ENCODE measurements at places on chromosomes 7 and 10.

- DNase-seq: no peak
Observed at GRCh38 chr10:122083478-122084025, 94.6 kb downstream of the TACC2 start.

- no peak for DNase-seq
Observed at GRCh38 chr7:116998567-116999175, 45.4 kb downstream of the ST7 start.

DNA sequence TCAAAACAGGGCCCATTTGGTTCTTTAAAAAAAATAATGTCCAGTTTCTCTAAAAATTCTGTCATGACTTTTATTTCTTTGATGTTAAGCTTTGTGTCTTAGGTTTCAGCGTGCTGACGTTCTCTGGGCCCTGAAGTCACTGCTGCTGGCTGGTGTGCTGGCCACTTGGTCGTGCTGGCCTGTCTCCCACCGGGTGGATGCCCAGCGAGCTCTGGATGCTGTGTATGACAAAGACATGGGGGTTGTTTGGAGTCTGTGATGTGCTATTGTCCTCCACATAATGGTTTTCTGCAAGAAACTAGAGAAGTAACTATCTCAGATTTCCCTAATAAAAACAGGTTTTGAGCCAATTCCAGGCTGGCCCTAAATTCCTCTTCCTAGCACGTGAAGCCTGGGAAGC lies 9.5 kb upstream of the IDI2 start:
- DNase-seq: no peak

DNA sequence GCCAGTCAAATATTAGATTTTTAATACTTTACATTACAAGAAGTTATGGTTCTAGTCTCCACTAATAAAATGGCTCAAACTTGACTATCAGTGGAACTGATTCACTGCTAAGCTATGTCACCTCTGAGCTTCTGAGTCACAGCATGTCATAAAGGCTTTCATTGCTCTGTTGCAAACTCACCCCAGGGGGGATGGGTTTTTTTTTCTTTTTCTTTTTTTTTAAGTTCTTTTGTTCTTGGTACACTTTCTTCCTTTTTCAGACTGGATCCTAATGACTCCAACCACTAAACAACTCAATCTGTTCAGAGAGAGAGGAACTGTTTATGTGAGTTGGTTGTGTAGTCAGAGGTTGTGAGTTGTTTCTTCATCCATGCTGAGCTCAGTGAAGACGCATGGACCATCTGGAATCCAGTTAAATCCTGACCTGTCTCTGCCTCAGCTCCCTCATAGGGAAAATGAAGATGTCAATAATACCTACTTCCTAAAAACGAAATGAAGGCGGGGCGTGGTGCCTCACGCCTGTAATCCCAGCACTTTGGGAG lies 11.0 kb downstream of the MYOF start:
- DNase-seq: no peak

- peak; percentile 59 for DNase-seq
Observed at GRCh38 chr7:39950473-39951225, 593 bp downstream of the CDK13 start.

DNA sequence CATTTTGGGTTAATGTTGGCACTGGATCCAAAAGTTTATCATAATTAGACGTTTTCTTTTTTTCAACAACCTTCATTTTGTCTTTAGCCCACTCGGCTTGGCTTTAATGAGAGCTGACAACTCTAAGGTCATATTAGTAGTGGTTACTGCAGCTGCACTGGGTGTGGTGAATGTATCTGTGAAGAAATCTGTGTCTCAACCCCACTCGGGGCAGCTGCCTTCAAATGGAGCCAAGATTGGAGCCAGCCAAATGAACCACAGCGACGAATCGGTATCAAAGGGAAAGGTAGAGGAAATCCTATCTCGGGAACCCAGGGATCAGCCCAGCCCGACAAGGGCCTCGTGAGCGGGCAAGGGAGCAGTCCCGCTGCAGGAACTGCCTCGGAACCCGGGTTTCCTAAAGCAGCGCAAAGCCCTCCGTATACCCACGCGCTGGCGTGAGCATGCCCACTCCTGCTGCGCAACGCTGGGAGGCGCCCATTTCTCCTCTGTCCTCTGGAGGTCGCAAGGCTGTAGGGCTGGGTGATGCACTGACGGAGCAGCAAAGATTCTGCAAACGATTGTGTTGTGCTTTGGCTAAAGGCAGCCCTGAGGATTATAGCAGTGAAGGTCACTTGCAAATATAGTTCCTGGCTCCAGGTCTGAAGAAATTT lies 98.7 kb upstream of the MBL2 start:
- DNase-seq: no peak

GRCh38 chr10:108250936-108251620 lies 1086.6 kb upstream of the SORCS1 start:
- DNase-seq: no peak

DNA sequence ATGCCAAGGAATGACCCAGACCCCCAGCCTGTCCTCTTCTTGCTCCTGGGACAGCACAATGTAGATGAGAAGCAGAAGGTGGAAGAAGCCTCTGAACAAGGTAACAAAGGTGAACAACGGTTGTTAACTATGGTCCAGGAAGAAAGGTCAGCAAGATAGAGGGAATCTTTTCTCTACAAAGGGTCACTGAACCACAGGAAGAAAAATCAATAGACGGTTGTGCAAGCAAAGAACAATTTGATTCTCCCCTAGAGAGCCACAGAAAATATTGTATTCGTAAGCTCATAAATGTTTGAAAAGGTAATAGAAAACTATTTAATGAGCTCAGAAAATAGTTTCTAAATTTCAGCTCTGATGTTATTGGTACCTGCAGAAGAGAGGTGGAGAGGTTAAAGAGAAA lies 111.3 kb downstream of the ST8SIA6 start:
- no peak for DNase-seq

DNA sequence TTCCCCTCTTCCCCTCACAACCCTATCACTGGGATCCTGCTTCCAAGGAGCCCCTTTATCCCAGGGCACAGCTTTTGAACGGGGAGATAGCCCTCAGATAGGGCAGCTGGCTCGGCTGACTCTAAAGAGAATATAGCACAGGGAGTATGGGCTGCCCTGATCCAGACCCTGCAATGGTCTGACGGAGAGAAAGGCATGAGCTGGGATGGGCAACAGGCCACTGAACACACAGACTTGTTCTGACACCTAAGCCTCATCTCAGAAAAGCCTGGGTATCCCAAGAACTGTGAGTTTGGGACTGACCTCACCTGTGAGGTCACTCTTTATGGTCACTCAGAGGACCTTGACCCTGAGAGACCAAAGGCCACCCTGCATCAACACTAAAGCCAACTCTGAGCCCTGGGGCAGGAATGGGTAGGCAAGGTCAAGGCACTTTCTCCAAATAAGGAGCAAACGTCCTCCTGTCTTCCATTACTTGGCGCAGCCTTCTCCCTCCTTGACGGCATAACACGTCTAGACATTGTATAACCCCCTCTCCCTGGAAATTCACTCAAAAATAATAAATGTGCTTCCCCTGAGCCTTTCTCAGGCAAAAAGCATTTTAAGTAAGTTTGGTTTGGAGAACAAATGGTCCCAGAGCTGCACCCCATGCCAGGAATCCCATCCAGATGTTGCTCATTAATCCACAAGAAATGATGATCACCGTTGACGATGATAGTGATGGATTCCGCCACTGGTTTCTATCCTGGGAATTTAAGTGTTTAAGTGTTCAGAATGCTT lies 8.2 kb upstream of the LRRC18 start:
- DNase-seq: no peak

- DNase-seq: no peak
Observed at GRCh38 chr7:27532314-27532713, 130.4 kb downstream of the HIBADH start.

DNA sequence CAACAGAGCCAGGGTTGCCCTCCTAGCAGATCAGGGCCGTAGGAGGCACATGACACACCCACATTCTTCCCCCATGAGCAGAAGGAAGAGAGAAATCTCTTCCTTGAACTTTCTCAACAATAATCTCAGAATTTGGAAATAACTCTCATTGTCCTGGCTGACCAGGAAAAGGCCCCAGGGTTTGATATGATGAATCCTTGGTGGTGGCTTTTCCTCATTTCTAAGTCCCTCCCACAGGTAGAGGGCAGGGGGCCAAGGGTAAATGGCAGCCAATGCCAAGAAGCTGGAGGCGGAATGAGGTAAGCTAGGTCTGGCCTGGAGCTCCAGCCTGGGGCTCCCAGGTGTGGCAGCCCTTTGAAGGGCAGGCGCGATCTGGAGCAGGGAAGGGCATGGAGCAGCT lies 67.8 kb downstream of the GRB10 start:
- DNase-seq: no peak

- DNase-seq: no peak
Observed at GRCh38 chr7:133789974-133790373, 337.2 kb upstream of the LRGUK start.

DNA sequence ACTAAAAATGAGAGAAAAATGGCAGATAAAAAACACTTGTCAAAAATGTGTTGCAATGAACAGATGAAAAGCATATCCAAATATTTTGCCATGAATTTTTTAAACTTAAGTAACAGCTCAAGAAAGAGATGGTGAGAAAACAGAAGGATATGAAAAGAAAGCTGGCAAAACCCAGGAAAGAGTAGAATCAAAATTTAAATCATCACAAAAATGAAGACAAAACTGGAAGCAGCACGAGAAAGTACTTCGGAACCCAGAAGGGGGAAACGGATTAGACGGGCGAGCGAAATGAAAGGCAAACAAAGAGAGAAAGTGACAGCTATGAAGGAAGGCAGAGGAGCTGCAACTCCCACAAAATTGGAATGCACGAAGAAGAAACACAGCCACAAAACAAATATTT lies 60.2 kb downstream of the KCNH2 start:
- no peak for DNase-seq

DNA sequence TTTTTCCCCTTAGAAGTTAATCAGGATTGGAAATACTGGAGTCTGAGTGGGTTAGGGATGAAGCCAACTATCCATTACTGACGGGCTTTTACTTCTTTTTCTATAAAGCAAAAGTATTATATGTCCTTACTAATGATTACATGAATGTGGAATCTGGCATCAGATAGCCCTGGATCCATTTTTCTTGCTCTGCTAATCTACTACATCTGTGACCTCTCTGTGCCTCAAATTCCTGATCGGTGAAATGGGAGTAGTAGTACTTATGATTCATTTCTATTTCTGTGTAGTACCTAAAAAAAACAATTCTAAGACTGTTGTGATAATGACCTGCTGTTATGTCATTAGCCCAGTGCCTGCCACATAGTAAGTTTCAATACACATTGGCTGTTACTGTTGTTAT lies 621.6 kb downstream of the SORCS3 start:
- DNase-seq: no peak

GRCh38 chr7:44383566-44383965 lies 58.2 kb upstream of the CAMK2B start:
- DNase-seq: no peak

GRCh38 chr10:88415533-88416130 lies 167.5 kb downstream of the RNLS start:
- DNase-seq: no peak

DNA sequence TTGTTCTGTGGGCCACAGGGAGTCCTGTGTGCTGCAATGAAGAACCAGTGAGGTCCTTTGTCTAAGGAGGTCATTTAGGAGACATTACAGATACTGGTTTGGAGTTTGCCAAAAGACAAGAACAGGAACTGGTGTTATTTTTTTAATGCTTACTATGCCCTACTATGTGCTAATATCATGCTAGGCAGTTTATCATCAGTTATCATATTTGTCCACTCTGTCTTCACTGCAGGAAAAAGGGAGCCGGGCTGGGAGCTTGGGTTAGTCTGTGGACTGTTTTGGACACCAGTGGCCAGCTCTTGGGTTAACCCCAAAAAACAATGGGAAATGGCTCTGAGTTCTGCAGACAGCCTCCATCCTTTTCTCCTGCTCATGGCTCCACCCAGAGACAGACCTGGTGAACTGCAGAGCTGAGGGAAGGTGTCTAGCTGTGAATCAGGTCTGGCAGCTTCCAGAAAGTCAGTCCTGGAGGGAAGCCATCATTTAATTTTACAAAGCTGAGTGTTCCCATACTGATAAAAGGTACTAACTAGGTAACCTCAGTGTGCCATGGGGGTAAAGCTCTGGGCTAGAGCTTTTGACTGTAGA lies 101.2 kb upstream of the ZNF746 start:
- DNase-seq: peak; percentile 66

DNA sequence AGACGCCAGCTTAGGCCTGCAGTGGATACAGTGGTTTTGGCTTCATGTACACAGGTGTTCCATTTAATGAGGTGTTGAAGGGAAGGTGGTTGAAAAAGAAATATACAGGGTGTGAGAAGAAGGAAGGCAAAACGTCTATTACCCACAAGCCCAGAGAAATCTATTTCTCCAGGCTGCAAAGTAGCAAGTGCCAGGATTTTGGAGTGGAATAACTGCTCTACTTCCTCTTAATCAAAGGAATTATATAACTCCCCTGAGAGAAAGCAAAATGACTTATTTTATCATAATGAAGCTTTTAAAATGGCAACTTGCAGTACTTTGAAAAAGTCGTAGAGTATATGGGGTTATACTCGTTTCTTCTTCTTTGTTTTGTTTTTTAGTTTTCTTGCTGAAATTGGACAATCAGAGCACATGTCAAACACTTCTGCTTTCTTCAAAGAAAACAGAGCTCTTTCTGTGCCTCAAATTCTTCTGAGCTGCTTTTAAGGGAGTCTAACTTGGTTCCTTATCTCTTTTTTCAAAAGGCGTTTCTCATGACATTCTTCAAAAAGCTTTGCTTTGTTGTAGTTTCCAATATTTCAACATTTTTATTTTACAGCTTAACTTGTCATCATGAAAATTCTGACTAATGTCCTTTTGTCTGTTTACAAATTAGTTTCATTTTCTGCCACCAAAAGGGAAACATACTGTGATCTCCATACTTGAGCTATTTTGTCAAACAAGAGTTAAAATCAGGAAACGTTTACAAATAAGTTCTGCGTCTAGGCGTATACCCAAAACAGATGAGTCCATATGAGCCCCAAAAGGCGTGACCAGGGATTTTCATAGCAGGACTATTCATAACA lies 289.7 kb downstream of the FRMD4A start:
- DNase-seq: no peak

DNA sequence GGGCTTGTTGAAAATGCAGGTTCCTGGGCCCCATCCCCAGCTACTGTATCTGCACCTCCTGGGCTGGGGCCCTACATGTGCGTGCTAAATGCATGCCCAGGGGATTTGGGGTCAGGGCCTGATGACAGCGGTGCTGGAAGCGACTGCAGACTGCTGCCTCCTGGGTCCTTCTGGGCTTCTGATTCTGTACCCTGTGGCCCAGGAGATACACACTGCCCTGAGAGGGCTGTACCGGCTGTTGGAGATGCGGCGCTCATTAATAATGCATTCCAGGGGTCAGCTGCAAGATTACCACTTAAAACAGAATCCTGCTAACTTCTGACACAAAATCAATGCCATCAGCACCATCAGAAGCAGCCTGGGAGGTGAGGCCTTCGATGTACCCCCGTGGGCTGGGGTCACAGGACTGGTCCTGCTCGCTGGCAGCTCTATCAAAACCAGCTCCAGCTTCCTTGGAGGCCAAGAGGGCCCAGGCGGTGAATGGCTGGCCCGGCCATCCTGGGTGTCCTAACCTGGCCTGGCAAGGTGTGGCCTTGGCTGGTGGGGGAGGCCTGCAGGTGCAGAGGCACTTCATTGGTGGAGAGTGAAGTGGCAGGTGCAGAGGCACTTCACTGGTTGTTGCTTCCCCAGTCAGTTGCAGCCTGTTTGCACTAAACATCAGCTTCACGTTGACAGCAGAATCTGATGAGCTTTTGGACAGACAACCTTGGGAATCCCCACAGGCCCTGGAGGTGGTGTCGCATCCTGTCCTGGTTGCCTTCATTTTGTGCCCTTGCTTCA lies 79.2 kb downstream of the GLRX3 start:
- no peak for DNase-seq

GRCh38 chr7:42096681-42097561 lies 140.1 kb downstream of the GLI3 start:
- no peak for DNase-seq

Measured in activated CD4-positive, alpha-beta memory T cell treated with anti-CD3 and anti-CD28 coated beads for 36 hours (primary cell).